ENCODE measurements at places on chromosomes 7 and 10. TPM values are rescaled to one million over a fixed set of nuclear protein-coding genes. Genes with fewer than 3 reads are reported as not detected.

The NPSR1 gene
- not detected for polyA plus RNA-seq

The SEMA3C gene
- 70.8 TPM for polyA plus RNA-seq

GRCh38 chr10:55174419-55174818 lies 373.4 kb upstream of the PCDH15 start:
- H3K4me1 ChIP-seq: no peaks in the 10 kb centered on the region
- no peak overlapping the region for H3K27ac ChIP-seq
- no peak overlapping the region for H3K4me3 ChIP-seq
- no peak for DNase-seq

GRCh38 chr10:32047881-32048280 lies 8.3 kb downstream of the KIF5B start:
- no peaks in the 10 kb centered on the region for H3K27me3 ChIP-seq
- H3K4me3 ChIP-seq: no peak overlapping the region

DNA sequence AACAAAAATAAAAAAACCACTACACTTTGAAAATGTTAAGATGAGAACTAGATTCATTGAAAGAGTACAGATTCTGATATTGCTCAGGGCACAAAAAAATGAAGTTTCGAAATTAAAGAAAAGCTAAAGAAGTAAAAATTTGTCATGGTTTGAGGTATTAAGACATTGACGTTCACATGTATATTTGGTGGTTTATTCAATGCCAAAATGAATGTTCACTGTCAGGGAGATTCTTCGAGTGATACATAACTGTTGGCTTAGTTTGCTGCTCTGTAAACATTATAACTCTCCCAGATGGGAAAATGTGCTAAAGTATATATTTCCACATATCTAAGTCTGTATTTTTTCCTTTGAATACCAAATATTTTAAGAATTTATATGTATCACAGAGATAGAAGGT lies 345.0 kb downstream of the SEMA3D start:
- no peaks in the 10 kb centered on the region for H3K36me3 ChIP-seq
- no peak overlapping the region for H3K27ac ChIP-seq
- no peak overlapping the region for H3K4me3 ChIP-seq

DNA sequence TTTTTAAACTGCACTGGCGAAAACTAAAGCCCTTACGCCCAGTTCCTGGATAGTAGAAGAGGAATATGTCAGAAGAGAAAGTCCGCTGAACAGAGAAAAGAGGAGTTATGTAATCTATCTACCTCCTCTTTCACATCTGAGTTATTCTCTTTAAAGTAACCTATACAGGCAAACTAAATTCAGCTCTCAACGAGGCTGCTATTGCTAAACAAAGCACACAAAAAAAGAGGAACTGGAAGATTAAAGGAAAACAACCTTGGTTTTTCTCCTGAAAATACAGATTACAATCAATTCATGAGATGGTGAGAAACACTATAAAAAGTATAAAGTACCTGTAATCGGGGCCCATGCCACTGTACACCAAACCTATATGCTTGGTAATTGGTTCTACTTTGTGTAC lies 5.8 kb downstream of the PSMA2 start:
- no peaks in the 10 kb centered on the region for H3K27me3 ChIP-seq
- peaks cover 9% of the 10 kb centered on the region for H3K36me3 ChIP-seq
- no peak overlapping the region for H3K4me3 ChIP-seq
